ENCODE measurements at places on chromosomes 11 and 22. TPM values are rescaled to one million over a fixed set of nuclear protein-coding genes. Genes with fewer than 3 reads are reported as not detected.

DNA sequence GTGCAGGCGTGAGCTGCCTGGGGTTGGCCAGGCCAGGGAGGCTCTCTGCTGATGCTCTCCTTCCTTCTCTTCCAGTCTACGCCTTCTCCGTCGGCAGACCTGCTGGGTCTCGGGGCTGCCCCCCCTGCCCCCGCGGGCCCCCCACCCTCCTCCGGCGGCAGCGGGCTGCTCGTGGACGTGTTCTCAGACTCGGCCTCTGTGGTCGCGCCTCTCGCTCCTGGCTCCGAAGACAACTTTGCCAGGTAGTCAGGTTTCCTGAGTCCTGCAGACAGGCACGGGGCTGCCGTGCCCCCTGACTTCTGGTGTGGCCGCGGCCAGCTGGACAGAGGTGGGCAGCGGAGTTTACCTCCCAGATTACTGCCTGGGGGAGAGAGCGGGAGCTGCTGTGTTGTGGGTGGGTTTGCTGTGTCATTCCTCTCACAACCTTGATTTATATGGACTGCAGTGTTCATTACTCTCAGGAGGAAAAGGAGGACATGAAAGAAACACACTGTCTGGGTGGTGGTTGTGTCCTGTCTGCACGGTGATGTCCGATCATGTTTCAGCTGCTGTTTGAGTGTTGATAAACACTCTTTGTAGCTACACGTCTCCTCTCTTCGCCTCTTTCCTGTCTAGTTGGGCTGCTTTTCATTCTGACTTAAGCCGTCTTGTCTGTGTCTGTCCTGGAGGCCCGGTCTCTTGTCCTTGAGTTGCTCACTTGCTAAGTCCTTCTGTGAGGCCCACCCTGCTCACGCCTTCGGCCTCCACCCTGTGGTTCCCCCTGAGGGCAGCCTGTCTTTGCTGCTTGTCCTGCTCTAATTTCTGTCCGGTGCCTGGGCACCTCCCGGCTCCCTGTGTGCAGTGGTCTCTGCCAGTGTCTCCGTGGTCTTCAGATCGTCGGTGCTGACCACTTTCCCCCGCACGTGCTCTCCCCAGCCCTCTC, 35.9 kb downstream of the MUC6 start:
- DNase-seq = no peak

- DNase-seq = no peak
Measured at GRCh38 chr11:110571081-110571720, 141.0 kb downstream of the ARHGAP20 start.

DNA sequence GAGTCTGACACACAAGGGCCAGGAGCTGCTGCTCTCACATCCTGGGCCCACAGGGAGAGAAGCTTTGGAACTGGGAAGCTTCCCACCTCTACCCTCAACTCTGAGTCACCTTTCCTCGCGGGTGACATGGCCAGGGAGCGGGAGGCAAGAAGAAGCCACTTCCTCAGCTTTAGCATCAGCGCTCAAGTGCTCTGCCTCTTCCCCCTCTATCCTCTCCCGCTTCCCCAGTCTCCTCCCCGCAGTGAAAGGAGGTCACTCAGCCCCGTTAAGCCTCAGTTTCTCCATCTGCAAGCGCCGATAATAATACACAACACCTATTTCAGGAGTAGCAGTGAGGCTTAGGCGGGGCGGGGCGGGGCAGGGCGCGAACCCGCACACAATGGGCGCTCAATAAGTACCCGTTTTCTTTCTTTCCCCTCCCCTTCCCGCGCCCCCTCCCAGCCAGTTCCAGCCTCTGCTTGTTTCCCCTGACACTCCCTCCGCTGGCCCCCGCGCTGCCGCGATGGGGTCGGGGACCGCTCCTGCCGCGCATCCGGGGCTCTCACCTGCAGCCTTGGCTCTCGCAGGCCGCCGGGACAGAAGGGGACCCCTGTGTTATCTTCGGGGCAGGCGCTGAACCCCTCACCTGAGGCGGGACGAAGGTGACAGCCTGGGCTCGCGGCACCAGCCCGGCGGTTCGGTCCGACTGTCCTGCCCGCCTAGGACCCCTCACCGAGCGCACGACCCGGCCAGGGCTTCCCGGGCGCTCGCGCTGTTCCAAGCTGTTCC, 892 bp downstream of the GDPD5 start:
- peak; percentile 26 for DNase-seq

CHRM1 gene
- total RNA-seq = 0.67 TPM

GRCh38 chr11:69971741-69972140, 106.4 kb upstream of the ANO1 start:
- DNase-seq = no peak

- no peak for DNase-seq
Measured at GRCh38 chr11:95461858-95462257, 230.9 kb upstream of the SESN3 start.

FGF19 gene
- total RNA-seq = not detected

- no peak for DNase-seq
Measured at GRCh38 chr11:111976119-111976766, 39.1 kb downstream of the DIXDC1 start.

DNA sequence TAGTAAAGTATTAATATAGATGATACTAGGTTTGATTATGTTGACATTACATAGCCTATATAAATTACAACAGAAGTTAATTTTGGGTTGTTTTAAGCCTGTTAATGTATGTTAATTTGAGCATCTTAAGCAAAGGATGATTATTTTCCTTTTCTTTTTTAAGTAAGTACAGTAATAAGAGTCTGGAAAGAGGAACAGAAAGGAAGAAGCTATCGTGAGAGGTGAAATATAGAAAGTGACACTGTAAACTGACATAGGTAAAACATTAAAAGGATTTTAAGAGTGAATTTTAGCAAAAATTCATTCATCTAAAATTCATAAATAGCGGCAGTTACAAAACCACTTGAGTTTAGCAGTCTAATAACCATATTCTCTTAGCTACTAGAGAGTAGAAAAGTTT, 45.5 kb downstream of the FAR1 start:
- no peak for DNase-seq

DNA sequence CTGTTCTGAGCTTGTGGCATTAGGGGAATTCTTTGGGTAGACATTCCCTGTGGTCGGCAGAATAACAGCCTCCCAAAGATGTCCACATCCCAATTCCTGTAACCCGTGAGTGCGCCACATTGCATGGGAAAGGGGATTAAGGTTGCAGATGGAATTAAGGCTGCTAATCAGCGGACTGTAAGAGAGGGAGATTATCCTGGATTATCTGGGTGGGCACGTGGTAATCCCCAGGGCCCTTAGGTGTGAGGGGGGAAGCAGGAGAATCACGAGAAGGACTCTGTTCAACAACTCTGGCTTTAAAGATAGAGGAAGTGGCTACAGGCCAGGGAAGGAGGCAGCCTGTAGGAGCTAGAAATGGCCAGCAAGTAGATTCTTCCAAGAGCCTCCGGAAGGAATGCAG, 16.0 kb downstream of the CACNG2 start:
- DNase-seq = no peak

ARHGAP1 gene
- 39.8 TPM for total RNA-seq

MDK gene
- total RNA-seq = 2,040 TPM

TRPM5 gene
- 0.84 TPM for total RNA-seq

OR8G1 gene
- total RNA-seq = not detected

VPREB3 gene
- total RNA-seq = not detected

DNA sequence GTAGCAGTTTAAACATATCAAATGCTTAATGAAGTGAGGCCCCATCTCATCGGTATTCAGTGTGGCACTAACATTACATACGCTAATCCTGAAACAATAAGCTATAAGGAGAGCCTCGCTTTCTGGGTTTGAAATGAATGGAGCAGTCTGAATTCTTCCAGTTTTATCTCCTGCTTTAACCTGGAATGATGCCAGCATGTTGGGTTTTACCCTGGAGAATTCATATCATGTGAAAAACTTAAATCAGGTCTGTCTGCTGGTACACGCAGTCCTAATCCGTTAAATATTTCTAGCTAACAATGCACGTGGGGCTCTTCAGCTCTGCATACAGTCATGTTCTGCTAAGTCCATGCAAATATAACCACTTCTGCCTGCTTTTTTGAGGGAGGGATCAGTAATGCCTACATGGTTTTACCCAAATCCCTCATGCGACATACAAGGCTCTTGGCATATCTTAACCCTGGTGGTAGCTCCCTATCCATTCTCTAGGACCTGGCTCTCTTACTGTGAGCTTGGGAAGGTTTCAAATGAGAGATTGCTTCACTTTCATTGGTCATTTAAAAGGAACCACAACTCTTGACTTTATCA, 92.7 kb downstream of the COMMD9 start:
- no peak for DNase-seq

- DNase-seq = no peak
Measured at GRCh38 chr22:42879371-42880021, 22.4 kb upstream of the ARFGAP3 start.

DNA sequence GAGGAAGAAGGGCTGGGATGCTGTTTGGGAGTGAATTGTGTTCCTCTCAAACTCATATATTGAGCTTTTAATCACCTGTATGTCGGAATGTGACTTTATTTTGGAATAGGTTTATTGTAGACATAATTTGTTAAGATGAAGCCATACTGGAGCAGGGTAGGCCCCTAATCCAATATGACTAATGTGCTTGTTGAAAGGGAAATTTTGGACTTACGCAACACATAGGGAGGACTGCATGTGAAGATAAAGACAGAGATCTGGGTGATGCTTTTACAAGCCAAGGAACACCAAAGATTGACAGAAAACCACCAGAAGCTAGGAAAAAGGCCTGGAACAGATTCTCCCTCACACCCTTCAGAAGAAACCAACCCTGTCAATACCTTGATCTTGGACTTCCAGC, 43.2 kb upstream of the OVCH2 start:
- no peak for DNase-seq

CDCA5 gene
- total RNA-seq = 25.9 TPM

DNA sequence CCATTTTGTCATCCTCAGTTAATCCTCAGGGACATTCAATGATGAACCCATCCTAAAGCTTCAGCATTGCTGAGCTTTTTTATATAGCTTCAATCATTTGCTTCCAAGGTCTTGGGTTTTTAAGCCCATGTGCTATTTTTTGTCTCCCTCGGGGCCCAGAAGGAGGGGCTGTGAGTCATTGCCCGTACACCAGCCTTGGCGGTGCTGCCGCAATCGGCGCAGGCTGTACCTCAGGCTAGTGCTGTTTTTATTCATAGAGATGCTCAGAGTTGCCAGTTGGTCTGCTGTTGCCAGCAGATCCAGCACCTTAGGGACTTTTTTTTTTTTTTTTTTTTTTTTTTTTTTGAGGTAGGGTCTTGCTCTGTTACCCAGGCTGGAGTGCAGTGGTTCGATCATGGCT, 35.5 kb downstream of the ACO2 start:
- DNase-seq = no peak

- no peak for DNase-seq
Measured at GRCh38 chr11:43947003-43947500, 4.6 kb downstream of the C11orf96 start.

RFPL2 gene
- 1.0 TPM for total RNA-seq

FAM89B gene
- 65.0 TPM for total RNA-seq

DNA sequence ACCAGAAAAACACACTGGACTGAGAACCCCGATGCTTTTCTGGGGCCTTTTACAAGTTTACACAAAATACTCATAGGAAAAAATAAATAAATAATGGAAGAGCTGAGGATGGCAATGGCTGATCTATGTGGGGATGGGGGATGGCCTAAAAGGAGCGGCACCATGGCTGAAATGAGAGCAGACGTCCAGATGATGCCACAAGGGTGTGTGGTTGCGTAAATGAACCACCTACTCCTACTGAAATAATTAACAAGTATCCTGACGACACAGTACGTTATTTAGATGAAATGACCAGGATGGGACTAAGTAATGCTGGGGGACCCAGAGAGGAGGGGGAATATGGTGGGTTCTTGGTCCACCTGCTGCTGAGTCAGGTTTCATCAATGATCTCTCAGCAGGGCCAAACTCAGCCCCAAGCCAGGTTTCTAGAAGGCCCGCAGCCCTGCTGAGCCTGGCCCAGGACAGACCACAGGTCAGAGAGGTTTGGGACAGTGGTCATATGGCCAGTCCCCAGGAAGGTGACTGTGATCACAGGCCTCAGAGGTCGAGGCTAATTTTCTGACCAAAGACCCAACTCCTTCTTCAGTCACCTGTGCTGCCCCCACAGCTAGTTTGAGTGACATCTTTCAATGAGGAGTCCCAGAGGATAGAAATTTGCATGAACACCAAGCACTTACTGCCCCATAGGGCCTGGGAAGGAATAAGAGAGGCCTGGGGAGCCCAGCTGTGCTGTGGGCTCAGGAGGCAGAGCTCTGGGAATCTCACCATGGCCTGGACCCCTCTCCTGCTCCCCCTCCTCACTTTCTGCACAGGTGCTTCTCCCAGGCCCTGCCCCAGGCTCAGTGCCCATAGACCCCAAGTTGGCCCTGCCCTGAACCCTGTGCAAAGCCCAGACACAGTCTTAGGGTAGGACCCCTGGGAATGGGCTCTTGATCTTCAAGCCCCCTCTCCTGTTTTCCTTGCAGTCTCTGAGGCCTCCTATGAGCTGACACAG, 76.3 kb upstream of the IGLL5 start:
- DNase-seq = no peak

DNA sequence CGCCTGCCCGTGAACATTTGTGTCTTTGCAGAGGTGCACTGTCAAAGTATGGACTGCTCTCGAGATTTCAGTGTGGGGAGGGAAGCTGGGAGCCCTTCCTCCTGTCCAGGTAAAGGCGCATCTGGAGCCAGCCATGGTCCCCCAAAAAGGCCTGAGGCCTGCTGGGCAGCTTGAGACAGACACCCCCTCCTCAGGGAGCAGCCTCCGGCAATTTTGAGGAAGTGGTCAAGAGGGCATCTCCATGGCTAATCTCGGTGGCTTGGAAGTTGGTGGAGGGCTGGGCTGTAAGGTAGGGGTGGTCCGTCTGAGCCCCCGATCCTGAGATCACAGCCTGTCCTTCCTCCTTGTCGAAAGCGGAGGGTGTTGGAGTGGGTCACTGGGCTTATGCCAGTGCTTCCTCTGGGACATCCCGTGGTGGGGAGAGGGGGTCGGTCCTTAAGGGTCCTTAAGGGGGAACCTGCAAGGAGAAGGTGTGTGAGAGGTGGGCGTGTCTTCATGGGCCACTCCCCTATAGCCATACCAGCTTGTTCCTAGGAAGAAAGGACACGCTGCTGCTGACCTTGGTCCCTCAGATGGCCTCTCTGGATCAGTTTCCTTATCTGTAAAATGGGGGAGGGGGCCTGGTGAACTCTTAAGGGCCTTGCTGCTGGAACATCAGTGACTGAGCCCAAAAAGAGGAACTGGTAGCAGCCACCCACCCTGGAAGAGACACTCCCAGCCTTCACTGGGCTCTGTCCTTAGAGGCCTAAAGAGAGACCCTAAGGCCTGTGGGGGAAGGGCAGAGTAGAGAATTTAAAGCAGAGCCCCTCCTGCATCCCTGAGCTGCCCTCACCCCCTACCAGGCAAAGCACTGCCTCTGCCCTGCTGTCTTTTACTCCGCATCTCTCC, 2.6 kb downstream of the KCNC1 start:
- DNase-seq = no peak

MMP1 gene
- 0.24 TPM for total RNA-seq

MMP8 gene
- not detected for total RNA-seq

SF3A1 gene
- total RNA-seq = 165 TPM

DNA sequence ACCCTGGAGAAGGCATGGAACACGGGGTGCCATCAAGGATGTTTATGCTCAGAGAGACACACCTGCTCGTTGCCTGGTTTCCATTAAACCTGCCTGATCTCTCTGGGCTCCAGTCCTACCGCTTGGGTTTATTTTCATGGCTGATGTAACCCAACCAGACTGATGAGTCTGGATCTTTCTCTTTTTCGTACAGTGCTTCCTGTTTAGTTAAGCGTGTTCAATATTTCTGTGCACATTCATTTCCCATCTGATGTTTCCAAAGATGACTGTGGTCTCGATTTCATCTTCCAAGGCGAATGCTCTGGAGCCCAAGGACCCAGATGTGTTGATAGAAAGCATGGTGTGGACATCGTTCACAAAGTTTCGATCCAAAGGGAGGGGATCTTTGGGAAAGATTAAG, 84.3 kb downstream of the SNX19 start:
- DNase-seq = no peak
